Astrocyte (in vitro differentiated cells and primary cell): ENCODE measurements at places on chromosomes 13 and 19. TPM values are rescaled to one million over a fixed set of nuclear protein-coding genes. Genes with fewer than 3 reads are reported as not detected.

The KLK3 gene
- not detected in 2 replicates for total RNA-seq

The MYCBP2 gene
- 70.5 and 72.3 TPM in 2 replicates for total RNA-seq

The ARHGAP33 gene
- total RNA-seq, result 5.5 and 6.8 TPM in 2 replicates

The OCEL1 gene
- total RNA-seq, result 12.3 and 13.5 TPM in 2 replicates

The PROZ gene
- not detected in 2 replicates for total RNA-seq

The BRCA2 gene
- total RNA-seq, result 3.4 and 6.4 TPM in 2 replicates

The ZNF534 gene
- not detected in 2 replicates for total RNA-seq

DNA sequence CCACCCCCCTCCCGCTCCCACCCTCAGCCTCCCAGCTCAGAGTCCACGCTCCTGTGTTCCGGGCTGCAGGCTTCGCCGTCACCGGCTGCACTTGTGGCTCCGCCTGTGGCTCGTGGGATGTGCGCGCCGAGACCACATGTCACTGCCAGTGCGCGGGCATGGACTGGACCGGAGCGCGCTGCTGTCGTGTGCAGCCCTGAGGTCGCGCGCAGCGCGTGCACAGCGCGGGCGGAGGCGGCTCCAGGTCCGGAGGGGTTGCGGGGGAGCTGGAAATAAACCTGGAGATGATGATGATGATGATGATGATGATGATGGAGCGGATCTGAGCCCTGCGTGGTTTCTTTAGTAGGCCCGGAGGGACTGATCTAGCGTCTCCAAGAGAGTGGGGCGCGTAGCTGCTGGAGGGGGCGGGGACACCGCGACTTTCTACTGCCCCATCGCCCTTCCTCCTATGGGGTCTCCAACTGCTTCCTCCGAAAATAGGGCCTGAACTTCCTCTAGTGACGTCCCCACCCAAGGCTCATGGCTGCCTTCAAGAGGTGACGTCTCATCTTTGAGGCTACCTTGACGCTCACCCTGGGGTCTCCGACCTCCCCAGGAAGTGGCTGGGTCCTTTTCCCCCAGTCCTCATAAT is 1.4 kb downstream of the RETN start:
- DNase-seq, result no peak

- DNase-seq, result no peak
These were observed 88.4 kb downstream of the RXFP2 start for GRCh38 chr13:31827707-31828106.

DNA sequence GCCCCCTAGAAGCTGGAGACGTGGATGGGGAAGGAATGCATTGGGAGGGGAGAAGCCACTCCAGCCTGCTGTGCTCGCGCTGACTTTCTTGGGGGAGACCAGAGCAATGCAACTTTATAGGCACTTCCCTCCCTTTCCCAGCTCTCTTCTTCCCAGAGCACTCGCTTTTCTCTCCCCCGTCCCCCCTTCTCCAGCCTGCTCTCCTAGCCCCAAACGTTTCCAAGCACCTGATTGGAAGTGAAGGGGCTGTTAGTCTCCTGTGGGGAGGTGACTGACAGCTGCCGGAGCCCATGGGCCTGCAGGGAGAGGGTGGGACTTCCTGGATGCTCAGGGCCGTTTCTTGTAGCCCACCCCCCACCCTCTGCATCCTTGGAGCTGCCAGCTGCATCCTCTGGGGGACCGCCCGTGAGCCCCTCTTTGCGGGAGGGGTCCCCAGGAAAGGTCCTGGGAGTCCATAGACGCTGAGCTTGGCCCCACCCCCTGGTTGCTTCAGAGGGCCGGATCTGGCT is 2.5 kb downstream of the HDGFL2 start:
- peak; percentile 50 for DNase-seq

DNA sequence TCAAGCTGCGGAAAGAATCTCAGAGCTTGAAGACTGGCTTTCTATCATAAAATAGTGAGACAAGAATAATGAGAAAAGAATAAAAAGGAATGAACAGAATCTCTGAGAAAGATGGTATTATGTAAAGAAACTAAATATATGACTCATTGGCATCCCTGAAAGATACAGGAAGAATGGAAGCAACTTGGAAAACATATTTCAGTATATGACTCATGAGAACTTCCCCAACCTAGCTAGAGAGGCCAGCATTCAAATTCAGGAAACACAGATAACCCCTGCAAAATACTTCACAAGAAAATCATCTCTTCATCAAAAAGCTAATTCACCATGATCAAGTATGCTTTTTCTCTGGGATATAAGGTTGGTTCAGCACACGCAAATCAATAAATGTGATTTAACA is 2318.0 kb downstream of the PCDH9 start:
- peak; percentile 84 for DNase-seq

- no peak for DNase-seq
These were observed 51.4 kb downstream of the EFNB2 start for GRCh38 chr13:106484084-106484483.

DNA sequence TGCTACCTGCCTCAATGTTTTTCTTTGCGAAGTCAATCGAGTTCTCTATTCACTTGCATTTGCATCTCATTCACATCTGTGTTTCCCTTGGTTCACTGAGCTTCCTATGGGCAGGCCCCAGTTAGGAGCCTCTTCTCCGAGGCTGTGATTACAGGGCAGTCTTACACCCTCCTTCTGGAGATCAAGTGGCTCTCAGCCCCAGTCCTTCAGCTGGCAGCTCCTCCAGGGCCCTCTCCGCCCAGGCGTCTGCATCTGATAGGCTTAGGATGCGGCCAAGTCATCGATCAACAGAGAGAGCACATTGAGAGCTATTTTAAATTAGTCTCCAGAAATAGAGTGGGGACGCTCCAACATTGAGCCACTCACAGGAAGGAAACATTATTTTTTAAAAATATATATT is 44.2 kb downstream of the MBNL2 start:
- DNase-seq, result peak; percentile 39
